GM12878 (cell line): ENCODE measurements at places on chromosomes 12 and 14. TPM values are rescaled to one million over a fixed set of nuclear protein-coding genes. Genes with fewer than 3 reads are reported as not detected.

DNA sequence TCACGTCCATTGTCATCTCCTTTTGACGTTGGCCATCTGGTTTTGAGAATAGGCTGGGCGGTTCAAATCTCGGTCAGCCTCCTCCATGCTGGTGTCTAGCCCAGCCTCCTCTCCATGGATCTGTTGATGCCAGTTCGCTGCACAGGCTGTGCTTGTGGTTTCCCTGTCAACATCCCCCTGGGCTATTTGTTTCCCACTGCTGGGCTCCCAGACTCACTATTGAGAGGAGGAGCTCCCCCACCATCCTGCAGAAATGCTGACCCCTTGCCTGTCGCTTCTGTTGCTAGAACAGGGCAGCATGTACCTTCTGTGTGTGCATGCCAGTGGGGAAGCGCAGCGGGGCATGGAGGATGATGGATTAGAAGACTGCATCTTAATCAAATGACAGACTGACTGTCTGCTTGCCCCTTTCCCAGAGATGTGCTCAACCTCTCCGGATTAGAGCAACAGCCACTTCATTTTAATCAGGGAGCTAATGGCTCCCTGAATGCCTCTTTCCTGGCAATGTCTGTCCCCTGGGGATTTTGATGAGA lies 170.5 kb downstream of the TSPAN9 start:
- no peak overlapping the region for H3K4me3 ChIP-seq
- H3K27ac ChIP-seq: no peak overlapping the region
- peaks cover 8% of the 10 kb centered on the region for H3K4me1 ChIP-seq
- DNase-seq: no peak

GRCh38 chr14:99215277-99215676 lies 56.7 kb downstream of the BCL11B start:
- H3K27ac ChIP-seq: no peak overlapping the region
- H3K4me3 ChIP-seq: no peak overlapping the region
- H3K4me1 ChIP-seq: no peaks in the 10 kb centered on the region
- no peaks in the 10 kb centered on the region for H3K36me3 ChIP-seq
- DNase-seq: no peak

- H3K27me3 ChIP-seq: no peaks in the 10 kb centered on the region
- H3K36me3 ChIP-seq: no peaks in the 10 kb centered on the region
- H3K4me1 ChIP-seq: no peaks in the 10 kb centered on the region
Observed at GRCh38 chr12:44465139-44465538, 411.0 kb downstream of the NELL2 start.

GRCh38 chr14:90981636-90982035 lies 78.8 kb downstream of the RPS6KA5 start:
- no peak overlapping the region for H3K27ac ChIP-seq
- no peak overlapping the region for H3K4me3 ChIP-seq
- no peak for DNase-seq
- H3K36me3 ChIP-seq: no peaks in the 10 kb centered on the region; the same call in 1 of the 2 replicates

- peaks cover 32% of the 10 kb centered on the region for H3K4me1 ChIP-seq
- DNase-seq: no peak
- peaks cover 8% of the 10 kb centered on the region for H3K36me3 ChIP-seq
- H3K27ac ChIP-seq: peak overlapping the region; percentile 87
- H3K27me3 ChIP-seq: no peaks in the 10 kb centered on the region
- H3K4me3 ChIP-seq: peak overlapping the region; percentile 6; the same call in 1 of the 2 replicates
Observed at GRCh38 chr12:104604995-104605675, 148.4 kb downstream of the CHST11 start.

DNA sequence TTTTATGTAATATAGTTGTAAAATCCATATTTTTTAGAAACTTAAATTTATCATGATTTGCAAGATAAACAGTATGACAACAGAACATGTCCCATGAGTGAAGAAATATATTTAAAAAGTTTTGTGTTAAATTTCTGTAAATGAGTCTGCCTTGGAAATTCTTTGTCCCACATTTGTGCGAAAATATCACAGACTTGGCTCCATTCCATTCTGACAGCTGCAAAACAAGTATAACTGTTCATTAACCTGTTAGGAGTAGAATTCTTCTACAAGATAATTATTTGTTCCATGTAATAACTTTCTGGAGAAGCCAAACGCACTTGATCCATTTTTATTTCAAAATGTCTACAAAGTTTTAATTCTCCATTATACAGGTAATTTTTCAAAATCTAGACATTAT lies 37.9 kb downstream of the MDM1 start:
- peaks cover 7% of the 10 kb centered on the region for H3K4me1 ChIP-seq
- H3K27me3 ChIP-seq: no peaks in the 10 kb centered on the region
- no peak overlapping the region for H3K27ac ChIP-seq

DNA sequence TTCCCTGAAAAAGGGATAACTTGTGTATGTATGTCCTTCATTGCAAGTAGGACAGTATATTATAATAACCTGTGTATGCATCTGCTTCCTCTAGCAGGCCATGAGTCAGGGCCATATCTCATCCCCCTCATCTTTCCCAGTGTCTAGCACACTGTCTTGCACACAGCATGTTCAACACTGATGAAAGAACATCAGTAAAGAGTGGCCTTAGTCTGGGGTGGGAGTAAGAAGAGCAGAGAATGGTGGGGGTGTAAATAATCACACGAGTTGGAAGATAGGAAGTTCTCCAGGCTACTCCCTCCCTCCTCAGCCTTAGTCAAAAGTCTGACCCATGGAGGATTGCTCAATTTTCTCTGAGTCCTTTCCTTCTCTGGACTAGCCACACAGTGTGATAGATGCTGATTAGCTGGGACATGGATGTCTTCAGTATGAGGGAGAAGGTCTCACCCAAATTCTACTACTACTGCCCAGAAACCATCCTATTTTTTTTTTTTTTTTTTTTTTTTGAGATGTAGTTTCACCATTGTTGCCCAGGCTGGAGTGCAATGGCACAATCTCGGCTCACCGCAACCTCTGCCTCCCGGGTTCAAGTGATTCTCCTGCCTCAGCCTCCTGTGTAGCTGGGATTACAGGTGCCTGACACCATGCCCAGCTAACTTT lies 14.6 kb upstream of the SP1 start:
- no peak overlapping the region for H3K4me3 ChIP-seq
- no peak for DNase-seq
- H3K36me3 ChIP-seq: no peaks in the 10 kb centered on the region
- no peak overlapping the region for H3K27ac ChIP-seq

Gene LRP1-AS
- not detected in 2 replicates for total RNA-seq

Gene CCDC177
- not detected in 2 replicates for total RNA-seq

Gene RNASE3
- total RNA-seq: not detected in 2 replicates

Gene CPNE6
- 0.13 and 0.18 TPM in 2 replicates for total RNA-seq
